ENCODE measurements at places on chromosomes 6 and 20. TPM values are rescaled to one million over a fixed set of nuclear protein-coding genes. Genes with fewer than 3 reads are reported as not detected.
A peak's percentile ranks its signal among the peaks of the same experiment; 100 is the strongest.

DNA sequence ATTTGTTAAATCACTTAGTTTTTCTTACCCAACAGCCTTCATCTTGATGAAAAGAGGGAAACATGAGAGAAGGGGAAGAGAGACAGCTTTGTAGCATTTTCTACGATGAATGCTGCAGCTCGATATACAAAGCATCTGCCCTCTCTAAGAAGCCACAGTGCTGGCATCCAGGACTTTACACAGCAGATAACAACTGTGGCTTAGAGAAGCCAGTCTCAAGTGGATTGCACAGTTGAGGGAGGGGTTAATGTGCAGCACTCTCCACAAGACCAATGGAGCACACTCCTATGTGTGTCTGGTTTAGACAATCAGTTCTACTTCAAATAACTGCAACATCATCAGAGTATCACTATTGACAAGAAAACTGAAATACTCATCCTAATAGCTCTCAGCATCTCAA, 5.8 kb downstream of the C6orf120 start:
- no peak overlapping the region for H3K27ac ChIP-seq
- H3K36me3 ChIP-seq, result peaks cover 64% of the 10 kb centered on the region
- H3K27me3 ChIP-seq, result no peaks in the 10 kb centered on the region
- H3K4me3 ChIP-seq, result no peak overlapping the region
- no peak for DNase-seq

GRCh38 chr6:150456902-150457643, 88.3 kb downstream of the IYD start:
- no peaks in the 10 kb centered on the region for H3K27me3 ChIP-seq
- no peaks in the 10 kb centered on the region for H3K4me1 ChIP-seq
- DNase-seq, result no peak
- H3K27ac ChIP-seq, result no peak overlapping the region
- H3K36me3 ChIP-seq, result no peaks in the 10 kb centered on the region
- no peak overlapping the region for H3K4me3 ChIP-seq

- peaks cover 24% of the 10 kb centered on the region for H3K4me1 ChIP-seq
- H3K4me3 ChIP-seq, result no peak overlapping the region
- peak overlapping the region; percentile 62 for H3K27ac ChIP-seq
- H3K27me3 ChIP-seq, result no peaks in the 10 kb centered on the region
- DNase-seq, result no peak
Observed at GRCh38 chr20:10521068-10521831, 86.1 kb downstream of the SLX4IP start.

- no peaks in the 10 kb centered on the region for H3K27me3 ChIP-seq
- H3K4me1 ChIP-seq, result no peaks in the 10 kb centered on the region
- no peak overlapping the region for H3K27ac ChIP-seq
- DNase-seq, result no peak
- no peaks in the 10 kb centered on the region for H3K36me3 ChIP-seq
- no peak overlapping the region for H3K4me3 ChIP-seq
Observed at GRCh38 chr20:47122560-47122959, 227.9 kb downstream of the EYA2 start.

DNA sequence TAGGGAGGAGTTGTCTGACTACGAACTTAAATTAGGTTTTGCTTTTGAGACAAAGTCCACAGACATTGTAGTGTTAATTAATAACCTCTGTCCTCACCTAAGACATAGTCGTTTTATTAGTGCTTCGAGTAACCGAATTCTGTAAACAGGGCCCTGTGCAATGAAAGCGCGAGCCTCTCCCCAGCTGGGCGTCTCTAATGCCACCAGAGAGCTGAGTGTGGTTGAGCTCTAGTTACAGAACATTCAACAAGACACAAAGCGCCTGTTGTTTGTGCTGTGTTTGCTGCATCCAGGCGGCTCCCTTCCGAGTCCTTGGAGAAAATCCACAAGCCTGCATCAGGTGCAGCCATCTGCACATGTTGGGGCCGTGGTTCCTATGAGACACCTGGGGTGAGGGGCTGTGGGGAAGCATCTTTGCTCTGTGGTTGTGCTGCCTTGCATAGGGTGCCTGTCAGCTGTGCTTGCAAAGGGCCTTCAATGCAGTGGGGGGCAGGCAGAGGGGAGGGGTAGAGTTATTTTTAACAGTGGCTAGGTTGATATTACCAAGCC, 63.9 kb downstream of the CD164 start:
- H3K4me3 ChIP-seq, result no peak overlapping the region
- no peaks in the 10 kb centered on the region for H3K4me1 ChIP-seq
- no peak overlapping the region for H3K27ac ChIP-seq
- H3K27me3 ChIP-seq, result 0 out of 2 replicates have a peak, but pooled peaks cover 4% of the 10 kb centered on the region
- no peaks in the 10 kb centered on the region for H3K36me3 ChIP-seq

DNA sequence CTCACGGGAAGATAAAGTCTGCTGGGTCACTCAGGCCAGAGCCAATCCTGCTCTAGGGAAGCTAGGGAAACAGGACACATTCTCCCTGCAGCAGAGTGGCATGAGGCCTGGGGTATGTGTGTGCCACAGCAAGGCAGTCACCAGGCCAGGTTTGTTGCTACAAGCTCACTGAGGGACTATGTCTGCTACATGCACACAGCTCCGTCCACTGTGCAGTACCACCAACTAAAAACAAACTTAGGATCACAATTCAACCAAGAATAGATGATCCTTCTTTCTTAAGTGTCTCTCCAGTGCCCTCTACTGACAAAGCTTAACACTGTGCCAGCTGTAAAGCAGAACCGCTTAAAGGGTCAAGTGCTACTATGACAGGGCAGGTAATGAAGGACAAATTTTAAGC, 192.5 kb downstream of the PTPRK start:
- H3K27me3 ChIP-seq, result no peaks in the 10 kb centered on the region
- no peaks in the 10 kb centered on the region for H3K36me3 ChIP-seq
- no peaks in the 10 kb centered on the region for H3K4me1 ChIP-seq

GRCh38 chr6:16239798-16240123, 1.4 kb downstream of the GMPR start:
- no peak overlapping the region for H3K27ac ChIP-seq
- DNase-seq, result no peak
- H3K4me3 ChIP-seq, result peak overlapping the region; percentile 81

DNA sequence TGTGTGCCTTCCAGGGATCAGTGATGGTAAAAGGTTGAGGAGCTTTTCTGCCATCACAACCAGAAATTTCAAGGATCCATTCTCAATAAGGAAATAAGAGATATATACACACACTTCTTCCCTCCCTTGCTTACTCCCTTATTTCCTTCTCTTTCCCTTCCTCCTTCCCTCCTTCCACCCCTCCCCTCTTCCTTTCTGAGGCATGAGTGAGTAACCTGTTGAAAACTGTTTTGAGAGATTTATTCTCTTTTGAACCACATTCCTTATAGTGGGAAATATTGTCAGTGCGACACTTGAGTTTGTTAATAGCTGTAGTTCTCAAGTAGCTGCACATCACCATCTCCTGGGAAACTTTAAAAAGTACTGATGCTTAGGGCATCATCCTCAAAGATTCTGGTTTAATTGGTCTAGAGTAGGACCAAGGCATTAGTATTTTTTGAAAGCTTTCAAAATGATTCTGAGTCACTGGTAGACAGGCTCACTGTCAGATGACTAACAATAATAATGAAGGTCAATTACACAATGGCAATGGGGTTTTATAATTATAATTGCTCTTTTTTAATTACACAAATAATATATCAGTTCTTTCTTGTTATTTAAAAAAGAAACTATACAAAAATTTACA, 109.9 kb downstream of the POPDC3 start:
- no peaks in the 10 kb centered on the region for H3K27me3 ChIP-seq
- H3K27ac ChIP-seq, result no peak overlapping the region
- peaks cover 3% of the 10 kb centered on the region for H3K4me1 ChIP-seq
- no peak for DNase-seq
- H3K4me3 ChIP-seq, result no peak overlapping the region

- no peaks in the 10 kb centered on the region for H3K4me1 ChIP-seq
- DNase-seq, result no peak
- H3K36me3 ChIP-seq, result no peaks in the 10 kb centered on the region
- no peaks in the 10 kb centered on the region for H3K27me3 ChIP-seq
- H3K4me3 ChIP-seq, result no peak overlapping the region
- H3K27ac ChIP-seq, result no peak overlapping the region
Observed at GRCh38 chr6:170062209-170062914, 228.5 kb downstream of the DLL1 start.

- H3K27me3 ChIP-seq, result no peaks in the 10 kb centered on the region
- no peaks in the 10 kb centered on the region for H3K4me1 ChIP-seq
- no peak overlapping the region for H3K4me3 ChIP-seq
- no peak for DNase-seq
Observed at GRCh38 chr6:166575205-166575604, 11.3 kb downstream of the RAMACL start.

- no peak overlapping the region for H3K27ac ChIP-seq
- DNase-seq, result no peak
- no peaks in the 10 kb centered on the region for H3K27me3 ChIP-seq
- H3K4me1 ChIP-seq, result no peaks in the 10 kb centered on the region
- H3K4me3 ChIP-seq, result no peak overlapping the region
- H3K36me3 ChIP-seq, result no peaks in the 10 kb centered on the region
Observed at GRCh38 chr6:36649086-36649485, 29.4 kb upstream of the CDKN1A start.

- no peaks in the 10 kb centered on the region for H3K36me3 ChIP-seq
- no peaks in the 10 kb centered on the region for H3K27me3 ChIP-seq
- H3K4me3 ChIP-seq, result no peak overlapping the region
- no peak overlapping the region for H3K27ac ChIP-seq
Observed at GRCh38 chr6:104519566-104519965, 340.2 kb downstream of the HACE1 start.

DNA sequence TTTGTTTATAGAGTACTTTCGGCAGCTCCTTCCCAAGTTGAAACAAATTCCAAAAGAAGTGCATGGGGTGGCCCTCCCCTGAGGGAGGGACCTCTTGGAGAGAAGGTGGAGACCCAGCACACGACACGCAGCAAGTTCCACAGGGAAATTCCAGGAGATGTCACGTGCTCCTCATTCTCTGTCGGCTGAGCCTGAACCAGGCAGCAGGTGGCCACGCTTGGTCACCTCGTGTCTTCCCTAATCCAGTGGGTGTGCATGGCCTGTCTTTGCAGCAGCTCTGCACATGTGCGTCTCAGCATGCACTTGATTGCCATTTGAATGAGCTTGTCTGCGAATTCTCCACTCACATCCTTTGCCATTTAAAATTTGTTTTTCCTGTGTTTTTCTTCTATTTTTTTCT, 357.4 kb downstream of the CDH4 start:
- no peak for DNase-seq
- no peak overlapping the region for H3K27ac ChIP-seq
- H3K27me3 ChIP-seq, result no peaks in the 10 kb centered on the region
- no peaks in the 10 kb centered on the region for H3K36me3 ChIP-seq
- H3K4me1 ChIP-seq, result no peaks in the 10 kb centered on the region
- no peak overlapping the region for H3K4me3 ChIP-seq

- no peaks in the 10 kb centered on the region for H3K36me3 ChIP-seq
- H3K4me3 ChIP-seq, result no peak overlapping the region
- peaks cover 11% of the 10 kb centered on the region for H3K27me3 ChIP-seq
Observed at GRCh38 chr6:8236956-8237355, 134.6 kb upstream of the EEF1E1 start.

- no peaks in the 10 kb centered on the region for H3K36me3 ChIP-seq
- no peak overlapping the region for H3K27ac ChIP-seq
- no peak overlapping the region for H3K4me3 ChIP-seq
- H3K4me1 ChIP-seq, result no peaks in the 10 kb centered on the region
Observed at GRCh38 chr6:121590916-121591315, 155.5 kb downstream of the GJA1 start.

DNA sequence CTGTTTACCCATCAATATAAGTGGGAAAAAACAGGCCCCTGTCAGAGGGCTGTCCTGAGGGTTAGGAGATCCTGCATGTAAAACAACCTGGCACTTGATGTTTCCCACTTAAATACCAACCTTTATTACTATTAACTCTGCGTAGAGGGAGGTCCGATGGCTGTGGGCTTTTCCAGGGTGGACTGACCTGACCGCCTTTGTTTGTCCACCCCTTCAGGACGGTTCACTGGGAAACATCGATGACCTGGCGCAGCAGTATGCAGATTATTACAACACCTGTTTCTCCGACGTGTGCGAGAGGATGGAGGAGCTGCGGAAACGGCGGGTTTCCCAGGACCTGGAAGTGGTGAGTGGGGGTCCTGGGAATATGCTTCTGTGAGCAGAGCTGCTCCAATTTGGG, 47.3 kb downstream of the SASH1 start:
- H3K27me3 ChIP-seq, result no peaks in the 10 kb centered on the region
- H3K4me3 ChIP-seq, result no peak overlapping the region
- no peak for DNase-seq

DNA sequence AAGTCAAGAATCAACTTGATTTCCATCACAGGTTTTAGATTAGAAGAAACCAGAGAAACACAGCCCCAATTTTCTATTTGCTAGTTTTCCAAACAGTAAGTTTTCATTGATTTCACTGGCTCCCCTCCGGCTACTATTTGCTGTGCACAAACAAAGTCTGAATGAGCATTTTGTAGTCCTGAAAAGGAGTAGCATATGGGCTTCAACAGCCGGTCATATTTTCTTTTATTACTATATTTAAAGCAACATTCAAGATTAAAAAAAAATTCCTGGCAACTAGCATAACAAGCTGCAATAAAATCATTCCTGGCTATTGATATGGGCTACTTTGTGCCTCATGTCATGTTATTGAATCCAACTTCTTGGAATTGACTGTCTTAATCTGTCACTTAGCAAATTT, 48.3 kb downstream of the CARMIL1 start:
- no peaks in the 10 kb centered on the region for H3K36me3 ChIP-seq
- H3K4me1 ChIP-seq, result no peaks in the 10 kb centered on the region
- H3K27me3 ChIP-seq, result no peaks in the 10 kb centered on the region
- DNase-seq, result no peak
- H3K4me3 ChIP-seq, result no peak overlapping the region

DNA sequence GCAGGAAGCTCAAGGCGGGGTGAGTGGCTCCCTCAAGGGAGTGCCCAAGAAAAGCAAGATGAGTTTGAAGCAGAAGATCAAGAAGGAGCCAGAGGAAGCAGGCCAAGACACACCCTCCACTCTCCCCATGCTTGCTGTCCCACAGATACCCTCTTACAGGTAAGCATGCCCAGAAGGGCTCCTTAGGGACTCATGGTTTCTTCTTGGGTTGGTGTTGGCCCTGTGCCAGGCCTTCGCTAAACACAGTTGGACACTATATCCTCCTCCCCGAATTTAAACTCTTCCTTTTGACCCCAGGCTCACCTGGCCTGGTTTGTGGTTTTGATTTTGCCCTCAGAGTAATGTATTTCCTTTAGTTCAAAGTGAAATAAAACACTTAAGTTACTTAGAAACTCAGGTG, 5.1 kb downstream of the BRPF3 start:
- no peak overlapping the region for H3K4me3 ChIP-seq
- no peak overlapping the region for H3K27ac ChIP-seq
- no peak for DNase-seq

DNA sequence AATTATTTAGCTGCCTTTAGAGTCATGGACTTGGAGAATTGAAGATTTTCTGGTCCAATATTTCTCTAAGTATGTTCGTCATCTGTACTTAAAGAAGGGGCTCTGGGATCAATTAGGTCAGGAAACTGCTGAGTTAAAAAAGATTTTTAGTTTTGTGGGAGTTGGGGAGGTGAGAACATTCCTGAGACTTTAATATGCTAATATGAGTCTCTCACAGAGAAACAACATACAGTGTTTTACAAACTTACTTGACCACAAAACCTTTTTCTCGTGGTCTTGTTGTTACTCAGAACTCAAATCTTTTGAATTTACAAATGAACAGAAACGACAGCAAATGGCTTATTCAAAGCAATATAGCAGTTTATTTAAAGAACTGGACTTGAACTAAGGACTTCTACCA, 67.9 kb downstream of the LIN28B start:
- no peaks in the 10 kb centered on the region for H3K4me1 ChIP-seq
- DNase-seq, result no peak
- H3K27ac ChIP-seq, result no peak overlapping the region
- H3K4me3 ChIP-seq, result no peak overlapping the region

Gene NHLRC1
- 2.1 TPM for total RNA-seq

Gene ASIP
- not detected for total RNA-seq

Gene CYP24A1
- total RNA-seq, result 3.0 TPM

Measured in Panc1 (cell line).